Eye (tissue), 1 donor: ENCODE measurements at places on chromosomes 2 and 18.

DNA sequence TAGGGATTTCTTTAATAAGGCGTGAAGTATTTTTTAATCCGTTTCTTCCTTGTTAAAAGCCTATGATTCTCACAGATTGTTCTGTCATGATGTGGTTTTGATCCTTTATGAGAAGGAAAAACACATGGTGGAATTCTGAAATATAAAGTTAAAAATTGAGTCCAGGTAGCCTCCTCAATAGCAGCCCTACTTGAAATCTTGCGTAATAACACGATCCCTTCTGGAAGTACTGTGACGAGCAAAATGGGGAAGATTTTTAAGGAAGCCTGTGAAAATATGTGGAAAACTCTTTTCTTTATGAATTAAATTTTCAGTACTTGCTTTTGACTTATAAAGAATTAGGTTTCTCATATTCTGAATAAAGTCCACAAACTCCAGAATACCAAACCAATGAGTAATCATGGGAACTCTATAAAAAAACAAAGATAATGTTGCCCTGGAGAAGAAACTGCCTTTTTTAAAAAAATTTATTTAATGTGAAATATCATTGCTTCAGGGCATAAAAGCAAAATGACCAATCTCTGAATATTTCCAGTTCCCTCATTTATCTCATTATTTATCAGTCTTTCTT is 476.4 kb upstream of the ZEB2 start:
- no peak for DNase-seq

- no peak for DNase-seq
These were observed 282.1 kb downstream of the EN1 start for GRCh38 chr2:118565301-118565700.

GRCh38 chr2:225649274-225649673 is 249.8 kb downstream of the NYAP2 start:
- no peak for DNase-seq

DNA sequence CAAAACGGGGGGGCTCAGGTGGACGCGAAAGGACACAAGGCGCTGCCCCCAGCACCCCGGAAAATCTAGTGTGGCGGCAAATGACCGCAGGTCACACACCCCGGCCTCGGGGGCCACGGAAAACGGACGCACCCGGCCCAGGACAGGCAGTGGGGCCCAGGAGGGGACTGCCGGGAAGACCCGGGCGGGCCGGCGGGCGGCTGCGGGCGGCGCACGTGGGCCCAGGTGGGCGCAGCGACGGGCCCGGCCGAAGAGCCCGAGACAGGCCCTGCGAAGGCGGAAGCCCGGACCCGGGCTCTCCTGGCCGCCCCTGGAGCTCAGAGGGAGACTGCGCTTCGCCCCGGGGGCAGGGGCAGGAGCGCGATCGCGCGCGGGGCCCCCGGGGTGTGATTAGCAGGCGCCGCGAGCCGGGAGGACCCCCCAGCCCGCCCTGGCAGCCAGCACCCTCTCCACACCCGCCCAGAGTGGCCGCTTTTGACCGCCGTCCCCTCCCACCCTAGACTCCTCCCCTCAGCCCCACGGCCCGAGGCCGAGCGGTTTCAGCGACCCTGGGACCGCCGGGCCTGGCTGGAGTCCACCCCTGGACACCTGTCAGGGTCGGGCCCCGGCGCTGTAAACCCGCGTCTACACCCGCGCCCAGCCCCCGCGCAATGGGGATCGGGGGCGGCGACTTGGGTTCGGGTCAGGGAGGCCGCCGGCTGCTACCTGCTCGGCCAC is 773 bp downstream of the MBP start:
- no peak for DNase-seq

- peak; percentile 74 for DNase-seq
These were observed 525.6 kb downstream of the MBD2 start for GRCh38 chr18:53698907-53699306.

DNA sequence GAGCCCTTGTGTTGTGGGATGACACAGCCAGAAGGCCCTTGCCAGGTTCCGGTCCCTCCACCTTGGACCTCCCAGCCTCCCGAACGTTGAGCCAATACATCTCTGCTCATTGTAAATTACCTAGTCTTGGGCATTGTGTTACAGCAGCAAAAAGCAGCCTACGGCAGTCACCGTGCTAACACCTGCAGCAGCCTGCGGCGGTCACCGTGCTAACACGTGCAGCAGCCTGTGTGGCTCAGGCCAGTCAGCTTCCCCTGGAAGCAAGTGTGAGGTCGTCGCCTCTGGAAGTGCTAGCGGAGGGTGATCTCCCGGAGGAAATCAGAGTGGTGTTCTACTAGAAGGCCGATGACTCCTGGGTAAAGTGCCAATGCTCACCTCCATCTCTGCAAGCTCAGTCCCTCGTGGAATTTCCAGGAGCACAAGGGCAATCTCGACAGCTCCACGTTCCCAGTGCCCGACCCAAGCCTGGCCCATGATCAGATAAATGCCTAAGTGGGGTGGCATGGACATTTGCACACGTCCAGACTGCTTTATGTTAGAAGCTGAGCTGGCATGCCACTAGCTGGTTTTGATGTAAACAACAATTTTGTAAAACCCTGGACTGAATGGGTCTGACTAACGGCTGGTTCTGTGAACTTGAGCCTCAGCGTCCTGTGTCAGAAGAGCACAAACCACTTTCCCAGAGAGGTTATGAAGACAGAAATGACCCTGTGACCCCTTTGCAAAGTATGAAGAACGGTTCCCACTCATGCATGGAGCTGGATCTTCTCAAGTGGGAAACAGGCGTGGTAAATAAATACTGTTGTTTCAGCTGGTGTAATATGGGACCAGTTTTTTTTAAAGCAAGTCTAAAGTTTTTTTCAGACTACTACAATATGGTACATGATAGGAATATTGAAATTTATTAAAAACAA is 11.4 kb upstream of the CNDP1 start:
- DNase-seq: no peak

DNA sequence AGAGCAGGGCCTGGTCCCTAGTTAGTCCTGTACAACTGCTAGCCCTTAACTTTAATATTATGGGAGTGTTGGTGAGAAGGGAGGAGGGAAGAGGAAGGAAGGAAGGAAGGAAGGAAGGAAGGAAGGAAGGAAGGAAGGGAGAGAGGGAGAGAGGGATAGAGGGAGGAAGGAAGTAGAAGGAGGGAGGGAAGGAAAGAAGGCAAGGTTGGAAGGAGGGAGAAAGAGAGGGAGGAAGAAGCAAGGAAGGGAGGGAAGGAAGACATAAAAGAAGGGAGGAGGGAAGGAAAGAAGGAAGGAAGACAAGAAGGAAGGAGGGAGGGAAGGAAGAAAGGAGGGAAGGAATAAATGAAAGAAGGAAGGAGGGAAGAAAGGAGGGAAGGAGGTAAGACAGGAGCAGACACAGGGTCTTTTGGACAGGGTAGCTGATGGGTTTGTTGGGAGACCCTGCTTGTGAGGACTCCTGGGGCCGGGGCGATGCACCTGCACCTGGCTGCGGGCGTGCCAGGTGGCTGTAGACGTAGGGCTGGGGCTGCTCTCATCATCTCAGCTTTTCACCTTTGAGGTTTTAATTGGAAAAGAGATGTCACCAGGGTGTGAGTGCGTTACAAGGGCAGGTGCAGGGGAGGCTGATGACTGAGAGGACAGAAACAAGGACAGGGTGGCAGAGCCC is 5.9 kb upstream of the POMC start:
- no peak for DNase-seq

- peak; percentile 13 for DNase-seq
These were observed 681.0 kb upstream of the GCFC2 start for GRCh38 chr2:76391678-76392077.

DNA sequence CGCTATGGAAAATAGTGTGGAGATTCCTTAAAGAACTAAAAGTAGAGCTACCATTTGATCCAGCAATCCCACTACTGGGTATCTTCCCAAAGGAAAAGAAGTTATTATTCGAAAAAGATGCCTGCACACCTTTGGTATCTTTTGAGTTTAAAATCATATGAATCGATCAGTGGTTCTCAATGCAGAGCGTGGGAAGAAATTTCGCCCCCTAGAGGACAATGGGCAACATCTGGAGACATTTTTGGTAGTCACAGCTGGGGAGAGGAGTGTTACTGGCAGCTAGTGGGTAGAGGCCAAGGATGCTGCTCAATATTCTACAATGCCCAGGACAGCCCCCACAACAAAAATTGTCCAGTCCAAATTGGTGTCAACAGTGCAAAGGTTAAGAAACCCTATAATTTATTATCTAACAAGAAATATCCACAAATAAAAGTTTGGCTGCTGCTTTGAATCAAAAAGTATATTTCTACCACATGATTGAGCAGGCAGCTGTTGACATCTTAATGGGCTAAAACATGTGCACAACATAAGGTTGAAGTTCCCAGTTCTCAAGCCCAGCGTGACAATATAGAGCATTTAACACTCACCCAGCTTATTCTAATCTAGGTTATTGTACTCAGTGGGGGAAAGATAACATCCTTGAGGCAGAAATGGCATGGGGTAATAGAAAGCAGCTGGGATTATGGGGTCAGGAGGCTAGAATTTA is 425.7 kb downstream of the LRATD1 start:
- no peak for DNase-seq

- DNase-seq: no peak
These were observed 7.4 kb downstream of the CTDSP1 start for GRCh38 chr2:218406949-218407618.

DNA sequence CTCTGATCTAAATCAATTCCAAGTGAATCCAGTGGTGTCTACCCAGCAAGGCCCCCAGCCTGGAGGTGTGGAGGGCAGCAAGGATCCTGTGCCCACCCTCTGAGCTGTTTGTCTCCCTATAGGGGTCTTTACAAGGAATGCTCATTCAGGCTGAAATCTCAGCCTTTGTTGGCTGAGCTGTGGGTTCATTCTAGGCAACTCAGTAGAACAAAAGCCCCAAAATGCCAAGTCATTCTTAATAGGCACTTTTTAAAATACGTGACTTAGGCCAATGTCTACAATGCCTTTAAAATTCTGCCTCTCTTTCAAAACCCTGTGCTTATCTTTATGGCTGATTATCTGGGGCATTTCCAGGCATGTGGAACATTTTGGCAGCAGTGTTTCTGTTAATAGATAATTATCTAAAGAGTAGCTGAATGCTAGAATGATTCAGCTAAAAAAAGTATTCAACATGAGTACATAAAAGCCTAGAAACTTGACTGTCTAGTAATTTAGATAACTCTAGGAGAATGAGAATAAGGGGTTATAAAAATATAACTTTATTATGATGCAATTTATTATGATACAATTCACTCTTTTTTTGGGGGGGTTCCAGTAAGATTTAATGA is 7.4 kb downstream of the UGT1A6 start:
- peak; percentile 67 for DNase-seq

GRCh38 chr2:55112229-55113031 is 62.2 kb upstream of the RTN4 start:
- DNase-seq: peak; percentile 78

GRCh38 chr2:33448220-33448899 is 28.1 kb upstream of the RASGRP3 start:
- DNase-seq: no peak

GRCh38 chr18:33195795-33196194 is 244.7 kb downstream of the CCDC178 start:
- no peak for DNase-seq

GRCh38 chr2:219467736-219468075 is 31.0 kb upstream of the GMPPA start:
- no peak for DNase-seq

DNA sequence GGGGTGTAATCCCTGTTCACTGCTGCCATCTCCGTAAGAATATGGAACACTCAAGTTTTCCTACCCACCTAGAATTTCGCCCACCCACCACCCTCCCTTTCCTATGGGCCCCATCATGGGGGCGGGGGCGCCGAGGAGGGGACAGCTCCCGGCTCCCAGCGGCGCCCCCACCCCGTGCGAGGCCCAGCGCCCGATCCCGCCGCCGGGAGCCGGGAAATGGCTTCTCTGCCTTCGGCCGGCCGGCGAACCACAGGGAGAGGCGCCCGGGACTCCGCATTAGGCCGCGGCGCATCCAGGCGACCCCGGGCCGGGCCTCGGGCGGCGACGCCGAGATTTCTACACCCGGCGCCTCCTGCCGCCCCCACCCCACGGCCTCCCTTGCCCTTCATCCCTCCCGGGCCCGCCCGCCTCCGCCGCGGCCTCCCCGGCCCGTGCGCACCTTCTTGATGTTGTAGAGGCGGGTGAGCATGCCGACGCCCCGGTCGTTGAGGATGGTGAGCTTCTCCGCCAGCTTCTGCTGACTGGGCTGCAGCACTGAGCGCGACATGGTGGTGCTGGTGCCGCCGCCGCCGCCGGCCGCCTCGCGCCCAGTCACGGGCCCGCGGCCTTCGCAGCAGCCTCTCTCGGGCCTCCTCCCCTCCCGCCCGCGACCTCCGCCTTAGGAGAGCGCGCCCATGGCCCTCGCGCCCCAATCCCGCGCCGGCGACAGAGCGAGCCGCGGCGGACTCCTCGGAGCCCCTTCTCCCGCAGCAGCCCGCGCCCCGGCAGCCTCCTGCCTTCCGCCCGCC is 510 bp downstream of the NCKAP1 start:
- DNase-seq: peak; percentile 77

- DNase-seq: no peak
These were observed 114.2 kb downstream of the PTPRM start for GRCh38 chr18:7681298-7681697.

GRCh38 chr2:40371525-40372282 is 80.2 kb downstream of the SLC8A1 start:
- DNase-seq: peak; percentile 80

- DNase-seq: no peak
These were observed 31.6 kb upstream of the NEB start for GRCh38 chr2:151765760-151766410.

DNA sequence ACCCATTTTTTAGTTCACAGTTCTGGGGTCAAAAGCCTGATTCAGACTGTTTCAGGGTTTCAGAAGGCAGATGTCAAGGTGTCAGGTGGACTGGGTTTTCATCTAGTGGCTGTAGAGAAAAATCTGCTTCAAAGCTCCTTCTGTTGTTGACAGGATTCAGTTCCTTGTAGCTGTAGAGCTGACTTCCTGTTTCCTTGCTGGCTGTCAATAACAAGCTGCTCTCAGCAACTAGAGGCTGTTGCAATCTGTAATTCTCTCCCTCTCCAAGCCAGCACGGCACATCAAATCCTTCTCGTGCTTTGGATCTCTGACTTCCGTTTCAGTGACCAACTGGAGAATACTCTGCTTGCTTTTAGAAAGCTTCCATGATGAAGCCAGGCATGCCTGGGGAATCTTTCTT is 179.4 kb downstream of the DOK6 start:
- DNase-seq: no peak

- no peak for DNase-seq
These were observed 377.4 kb downstream of the RPRM start for GRCh38 chr2:153101187-153101586.

- DNase-seq: no peak
These were observed 38.7 kb downstream of the FANCL start for GRCh38 chr2:58202404-58202803.

GRCh38 chr2:134253117-134253704 is 661 bp upstream of the MGAT5 start:
- DNase-seq: no peak

- DNase-seq: no peak
These were observed 258.1 kb downstream of the NAPG start for GRCh38 chr18:10783941-10784340.

- DNase-seq: no peak
These were observed 103.6 kb upstream of the SERPINE2 start for GRCh38 chr2:224142397-224143312.

- DNase-seq: peak; percentile 45
These were observed 9.2 kb downstream of the TGIF1 start for GRCh38 chr18:3458952-3459853.
